ENCODE measurements at places on chromosomes 2 and 18.

DNA sequence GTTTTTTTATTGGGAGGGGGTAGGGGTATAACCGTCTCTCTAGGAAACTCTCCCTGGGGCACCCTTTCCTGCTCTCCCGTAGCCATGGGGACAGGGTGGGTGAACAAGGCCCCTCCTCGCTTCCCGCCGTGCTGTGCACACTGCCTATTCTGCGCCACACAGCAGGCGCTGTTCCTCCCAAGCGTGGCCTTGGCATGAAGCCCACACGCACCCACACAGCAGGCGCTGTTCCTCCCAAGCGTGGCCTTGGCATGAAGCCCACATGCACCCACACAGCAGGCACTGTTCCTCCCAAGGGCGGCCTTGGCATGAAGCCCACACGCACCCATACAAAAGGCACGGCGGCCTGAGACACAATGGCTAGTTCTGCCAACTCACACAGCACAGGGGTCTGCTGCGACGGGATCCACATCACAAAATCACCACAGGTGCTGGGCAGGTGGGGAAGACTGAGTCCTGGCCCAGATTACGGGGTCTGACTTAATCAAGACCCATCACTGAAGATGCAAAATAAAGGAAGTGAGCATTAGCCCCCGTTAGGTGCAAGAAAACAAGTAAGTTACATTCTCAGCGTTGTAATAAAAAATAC is 46.6 kb upstream of the TPO start:
- DNase-seq = peak; percentile 73

- DNase-seq = peak; percentile 62
Observed at GRCh38 chr2:241636182-241637017, 558 bp downstream of the THAP4 start.

- DNase-seq = no peak
Observed at GRCh38 chr2:216918088-216918680, 58.3 kb upstream of the TNP1 start.

GRCh38 chr2:200319548-200320337 is 13.2 kb downstream of the SPATS2L start:
- no peak for DNase-seq

- DNase-seq = no peak
Observed at GRCh38 chr2:170886386-170886785, 42.7 kb upstream of the GORASP2 start.
